ENCODE measurements at places on chromosomes 5 and 9.

DNA sequence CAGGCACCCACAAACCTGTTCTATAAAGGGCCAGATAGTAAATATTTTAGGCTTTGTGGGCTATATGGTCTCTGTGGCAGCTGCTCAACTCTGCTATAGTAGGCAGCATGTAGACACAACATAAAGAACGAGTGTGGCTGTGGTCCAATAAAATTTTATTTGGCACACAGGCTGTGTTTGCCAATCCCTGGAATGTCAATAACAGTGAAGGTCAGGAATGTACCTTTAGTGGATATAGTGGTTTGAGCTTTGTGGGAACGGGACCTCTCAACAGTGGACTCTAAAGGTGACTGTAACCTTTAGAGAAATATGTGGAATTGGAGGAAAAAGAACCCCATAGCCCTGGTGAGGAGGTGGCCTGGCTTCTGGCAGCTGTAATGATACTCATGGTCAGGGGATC lies 145.2 kb downstream of the MAST4 start:
- no peak for DNase-seq

- no peak for DNase-seq
Observed at GRCh38 chr5:156474251-156474650, 147.3 kb downstream of the SGCD start.

DNA sequence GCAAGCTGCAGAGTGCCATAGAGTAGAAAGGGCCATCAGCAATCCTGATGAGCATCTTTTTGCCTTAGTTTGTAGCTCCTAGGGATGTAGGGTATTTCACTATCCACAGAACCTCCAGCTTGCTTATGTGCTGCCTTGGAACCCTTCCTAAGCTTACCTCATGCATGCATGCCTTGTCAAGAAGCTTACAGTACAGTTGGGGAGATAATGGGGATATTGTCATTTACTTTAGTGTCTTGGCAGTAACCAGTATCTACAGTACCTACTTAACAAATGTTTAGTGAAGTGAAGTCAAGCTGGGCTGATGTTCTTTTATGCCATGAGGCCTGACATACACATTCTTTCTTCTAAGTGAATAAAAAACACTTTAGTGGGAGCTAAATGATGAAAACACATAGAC lies 164.6 kb upstream of the PPP1R2B start:
- no peak for DNase-seq

DNA sequence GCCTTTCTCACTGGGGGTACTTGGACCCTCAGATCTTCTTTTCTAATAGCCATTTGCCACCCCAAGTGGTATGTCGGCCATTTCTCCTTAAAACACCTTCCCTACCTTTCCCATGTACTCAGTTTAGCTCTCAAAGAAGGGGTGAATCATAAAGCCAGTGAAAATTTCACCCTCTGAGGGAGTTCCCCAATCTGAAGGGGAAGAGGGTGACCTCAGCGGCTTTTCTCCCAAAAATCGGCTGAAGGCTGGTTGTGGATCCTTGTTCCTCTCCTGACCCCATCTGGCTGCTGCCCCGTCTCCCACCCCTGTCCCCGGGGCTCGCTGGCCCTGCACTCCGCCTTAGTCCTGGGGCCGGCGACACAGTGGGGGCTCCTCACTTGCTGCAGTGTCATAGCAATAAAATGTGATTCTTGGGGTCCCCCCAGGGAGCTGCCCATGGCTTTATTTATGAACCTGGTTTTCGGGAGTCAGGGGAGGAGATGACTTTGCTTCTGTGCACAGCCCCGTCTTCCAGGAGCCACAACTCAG lies 17.3 kb upstream of the LTC4S start:
- no peak for DNase-seq

DNA sequence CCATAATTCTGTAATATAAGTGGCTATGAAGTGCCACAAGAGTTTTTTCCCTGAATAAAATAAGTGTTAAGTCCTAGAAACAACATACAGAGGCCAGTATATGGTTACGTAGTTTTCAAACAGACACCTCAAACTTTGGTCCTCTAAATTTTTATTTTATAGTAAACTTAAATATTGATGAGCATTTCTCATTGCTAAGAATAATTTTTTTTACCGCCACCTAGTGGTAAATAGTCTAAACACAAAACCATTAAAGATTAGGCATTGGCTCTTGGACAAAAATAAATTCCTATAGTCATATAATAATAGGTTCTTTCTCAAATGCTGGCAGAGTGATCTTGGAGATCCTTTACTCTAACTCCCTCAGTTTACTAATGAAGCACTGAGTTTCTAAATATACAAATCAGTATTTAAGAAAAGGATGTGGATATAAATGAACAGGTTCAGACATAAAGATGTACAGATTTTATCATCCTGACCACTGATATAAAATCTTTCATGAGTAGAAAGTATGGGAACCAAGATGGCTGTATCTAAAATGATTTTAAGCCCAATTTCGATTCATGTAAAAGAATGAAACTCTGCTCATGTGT lies 136.2 kb downstream of the FANCC start:
- DNase-seq, result peak; percentile 34

DNA sequence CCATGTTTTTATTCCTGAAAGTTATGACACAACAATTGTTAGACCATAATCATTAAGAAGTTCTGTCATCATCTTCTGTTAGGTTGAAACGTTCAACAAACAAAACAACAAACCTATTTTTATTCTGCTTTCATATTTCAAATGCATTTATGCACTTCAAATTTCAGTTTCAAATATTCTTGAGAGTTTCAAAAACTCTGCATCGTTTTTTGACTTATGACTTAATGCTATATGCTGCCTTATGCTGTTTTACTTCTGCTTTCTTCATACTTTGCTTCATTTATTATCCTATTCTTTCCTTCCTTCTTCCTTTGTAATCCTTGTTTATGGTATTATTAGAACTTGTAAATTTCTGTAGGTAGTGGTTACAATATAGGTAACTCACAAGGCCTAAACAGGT lies 95.0 kb downstream of the PCSK1 start:
- DNase-seq, result no peak

GRCh38 chr5:169909945-169910344 lies 70.3 kb downstream of the INSYN2B start:
- no peak for DNase-seq

GRCh38 chr5:95847261-95847592 lies 24.7 kb upstream of the GLRX start:
- no peak for DNase-seq

DNA sequence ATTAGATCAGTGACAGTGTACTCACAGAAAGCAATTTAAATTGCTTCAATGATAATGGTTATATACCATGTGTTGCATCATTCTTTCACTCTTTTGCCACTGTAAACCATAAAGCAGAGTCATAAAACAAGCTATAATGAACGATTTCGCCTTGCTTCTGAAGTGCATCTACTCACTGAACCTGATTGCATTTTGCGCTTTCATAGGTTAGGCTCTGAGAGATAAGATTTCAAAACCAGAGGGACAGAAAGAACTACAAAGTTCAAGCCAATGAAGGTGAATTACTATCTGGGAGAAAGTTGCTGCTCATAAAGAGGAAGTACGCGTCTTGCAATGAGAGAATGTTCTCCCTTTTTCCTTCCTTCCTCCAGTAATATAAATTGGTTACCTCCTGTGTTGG lies 412.7 kb downstream of the CETN3 start:
- DNase-seq, result no peak

GRCh38 chr9:136050266-136050700 lies 44.8 kb downstream of the NACC2 start:
- DNase-seq, result no peak

- DNase-seq, result no peak
Observed at GRCh38 chr5:74122175-74122574, 496.2 kb downstream of the ARHGEF28 start.

- no peak for DNase-seq
Observed at GRCh38 chr9:109320331-109320741, 523 bp downstream of the EPB41L4B start.

- no peak for DNase-seq
Observed at GRCh38 chr9:124411514-124412227, 3.6 kb downstream of the PSMB7 start.

DNA sequence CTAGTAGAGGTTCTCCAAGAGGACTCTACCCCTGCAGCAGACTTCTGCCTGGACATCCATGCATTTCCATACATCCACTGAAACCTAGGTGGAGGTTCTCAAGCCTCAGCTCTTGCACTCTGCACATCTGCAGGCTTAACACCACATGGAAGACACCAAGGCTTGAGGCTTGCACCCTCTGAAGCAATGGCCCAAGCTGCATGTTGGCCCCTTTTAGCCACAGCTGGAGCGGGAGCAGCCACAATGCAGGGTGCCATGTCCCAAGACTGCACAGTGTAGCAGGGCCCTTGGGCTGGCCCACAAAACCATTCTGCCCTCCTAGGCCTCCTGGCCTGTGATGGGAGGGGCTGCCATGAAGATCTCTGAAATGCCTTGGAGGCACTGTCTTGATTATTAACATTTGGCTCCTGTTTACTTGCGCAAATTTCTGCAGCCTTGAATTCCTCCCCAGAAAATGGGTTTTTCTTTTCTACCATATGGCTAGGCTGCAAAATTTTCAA lies 123.2 kb upstream of the VCAN start:
- DNase-seq, result no peak

Data from CD4-positive, alpha-beta T cell treated with Interleukin-17A for 1 hour (primary cell).